Stimulated activated CD8-positive, alpha-beta memory T cell treated with anti-CD3 and anti-CD28 coated beads, Interleukin-7, amount 100 ng/mL, for 4 hours (primary cell): ENCODE measurements at places on chromosomes 6 and 20.

DNA sequence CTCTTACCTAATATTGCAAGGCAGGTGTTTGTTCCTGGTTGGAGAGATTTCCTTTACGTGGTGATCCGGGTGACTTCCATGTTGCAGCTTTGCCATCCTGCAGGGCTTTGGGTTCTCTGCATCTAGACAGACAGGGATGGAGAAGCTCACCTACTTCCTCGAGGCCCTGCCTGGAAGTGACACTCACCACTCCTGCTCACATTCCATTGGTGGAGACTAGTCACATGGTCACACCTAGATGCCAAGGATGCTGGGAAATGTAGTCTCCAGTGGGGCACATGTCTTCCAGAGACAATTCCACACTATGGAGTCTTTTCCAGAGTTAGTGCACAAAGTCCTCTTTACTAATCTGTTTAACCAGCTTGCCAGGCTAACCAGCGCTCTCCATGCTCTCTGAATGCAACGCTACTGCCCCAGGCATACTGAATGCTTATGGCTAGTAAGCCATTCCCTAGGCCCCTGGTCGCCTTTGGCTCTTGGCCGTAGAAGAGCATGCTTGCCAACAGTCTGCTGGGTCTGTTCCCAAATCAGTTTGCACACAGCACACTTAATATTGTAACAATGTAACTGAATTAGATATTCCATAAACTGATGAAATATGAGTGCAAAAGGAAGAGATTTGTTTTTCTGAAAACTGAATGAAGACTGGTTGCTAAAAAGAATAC, 6.7 kb upstream of the KCNK15 start:
- no peak for DNase-seq

GRCh38 chr20:9374072-9374471, 140.3 kb upstream of the LAMP5 start:
- DNase-seq: no peak

DNA sequence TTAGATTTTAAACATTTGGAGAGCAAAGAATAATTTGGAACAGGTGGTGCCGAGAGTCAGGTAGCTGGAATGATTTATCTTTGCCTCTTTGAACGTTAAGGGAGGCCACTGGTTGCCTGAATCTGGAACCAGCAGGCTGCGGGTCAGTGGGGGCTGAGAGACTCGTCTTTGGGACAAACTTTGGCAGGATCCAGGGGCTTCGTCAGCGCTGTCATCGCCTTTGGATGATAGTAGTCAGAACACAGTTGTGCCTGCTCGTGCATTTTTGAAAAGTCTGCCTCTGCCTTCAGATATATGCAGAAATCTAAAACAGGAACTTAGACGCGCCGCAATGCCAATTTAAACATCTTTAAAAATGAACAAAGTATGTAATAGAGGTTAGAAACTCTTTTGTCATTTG, 5.0 kb downstream of the EYA2 start:
- DNase-seq: no peak

DNA sequence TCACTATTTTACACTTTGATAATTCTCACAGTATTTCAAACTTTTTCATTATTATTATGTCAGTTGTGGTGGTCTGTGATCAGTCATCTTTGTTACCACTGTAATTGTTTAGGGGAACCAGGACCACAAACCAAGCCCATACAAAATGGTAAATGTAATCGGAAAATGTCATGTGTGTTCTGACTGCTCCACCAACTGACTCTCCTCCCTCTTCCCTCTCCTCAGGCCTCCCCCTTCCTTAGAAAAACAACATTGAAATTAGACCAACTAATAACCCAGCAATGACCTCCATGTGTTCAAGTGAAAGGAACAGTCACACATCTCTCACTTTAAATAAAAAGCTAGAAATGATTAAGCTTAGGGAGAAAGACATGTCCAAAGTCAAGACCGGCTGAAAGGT, 63.8 kb downstream of the GMDS start:
- DNase-seq: no peak

- DNase-seq: no peak
These were observed 128.2 kb downstream of the FRK start for GRCh38 chr6:115932481-115932880.

- DNase-seq: no peak
These were observed 232.9 kb downstream of the SYNE1 start for GRCh38 chr6:152404086-152404857.

- DNase-seq: no peak
These were observed 18.7 kb downstream of the ZNF391 start for GRCh38 chr6:27407153-27407814.
